NCI-H187 (cell line): ENCODE measurements at places on chromosomes 16 and 17.

GRCh38 chr17:20241855-20242254 is 225.5 kb downstream of the LGALS9B start:
- no peak for DNase-seq

GRCh38 chr17:39443326-39443725 is 7.7 kb downstream of the MED1 start:
- no peak for DNase-seq

GRCh38 chr17:61349350-61349749 is 50.3 kb upstream of the TBX2 start:
- DNase-seq: no peak

DNA sequence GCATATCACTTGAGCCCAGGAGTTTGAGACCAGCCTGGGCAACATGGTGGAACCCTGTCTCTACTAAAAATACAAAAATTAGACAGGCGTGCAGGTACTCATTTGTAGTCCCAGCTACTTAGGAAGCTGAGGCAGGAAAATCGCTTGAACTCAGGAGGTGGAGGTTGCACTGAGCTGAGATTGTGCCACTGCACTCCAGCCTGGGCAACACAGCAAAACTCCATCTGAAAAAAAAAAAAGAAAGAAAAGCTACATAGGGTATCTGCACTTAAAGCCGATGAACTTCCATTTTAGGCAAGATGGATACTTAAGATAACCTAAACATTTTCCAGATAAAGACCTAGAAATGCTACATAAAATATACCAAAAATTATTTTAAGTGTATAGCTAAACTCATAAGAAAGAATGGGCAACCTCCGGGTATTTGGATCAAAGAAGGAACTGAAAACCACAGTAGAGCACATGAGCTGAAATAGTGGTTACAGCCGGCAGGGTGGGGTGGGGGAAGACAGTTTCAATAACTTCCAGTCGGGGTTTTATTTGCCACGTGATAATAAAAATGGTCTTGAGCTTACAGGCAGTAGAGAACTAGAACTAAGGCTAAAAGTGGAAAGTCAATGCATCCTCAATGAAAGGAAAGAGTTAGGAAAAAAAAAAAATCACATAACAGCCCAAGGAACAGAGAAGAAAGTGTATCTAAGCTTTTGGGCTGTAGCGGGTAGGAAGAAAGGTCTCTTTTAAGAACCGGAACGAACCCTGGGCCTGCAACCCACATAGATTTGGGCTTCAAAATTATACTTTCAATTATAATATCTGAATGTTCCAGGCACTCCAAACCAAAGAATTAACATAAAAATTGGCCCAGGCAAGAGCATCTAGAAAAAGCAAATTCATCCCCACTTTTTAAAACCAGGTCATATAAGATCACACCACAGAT is 53.1 kb downstream of the CFDP1 start:
- DNase-seq: no peak

DNA sequence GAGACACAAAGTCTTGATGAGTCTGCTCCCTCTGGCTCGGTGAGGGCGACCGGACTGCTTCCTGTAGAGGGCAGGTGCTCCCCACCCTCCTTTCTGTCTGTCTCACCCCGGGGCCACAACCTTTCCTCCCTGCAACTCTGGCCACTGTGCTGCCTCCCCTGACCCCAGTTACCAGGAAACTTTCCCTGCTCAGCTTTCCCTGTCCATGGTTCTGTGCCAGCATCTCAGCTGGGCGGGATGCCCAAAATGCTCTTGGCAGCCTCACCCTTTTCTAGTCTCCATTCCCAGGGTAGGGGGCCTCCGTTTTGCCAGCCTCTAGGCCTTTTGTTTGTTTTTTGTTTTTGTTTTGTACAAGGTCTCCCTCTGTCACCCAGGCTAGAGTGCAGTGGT is 1.4 kb downstream of the PLD2 start:
- no peak for DNase-seq

DNA sequence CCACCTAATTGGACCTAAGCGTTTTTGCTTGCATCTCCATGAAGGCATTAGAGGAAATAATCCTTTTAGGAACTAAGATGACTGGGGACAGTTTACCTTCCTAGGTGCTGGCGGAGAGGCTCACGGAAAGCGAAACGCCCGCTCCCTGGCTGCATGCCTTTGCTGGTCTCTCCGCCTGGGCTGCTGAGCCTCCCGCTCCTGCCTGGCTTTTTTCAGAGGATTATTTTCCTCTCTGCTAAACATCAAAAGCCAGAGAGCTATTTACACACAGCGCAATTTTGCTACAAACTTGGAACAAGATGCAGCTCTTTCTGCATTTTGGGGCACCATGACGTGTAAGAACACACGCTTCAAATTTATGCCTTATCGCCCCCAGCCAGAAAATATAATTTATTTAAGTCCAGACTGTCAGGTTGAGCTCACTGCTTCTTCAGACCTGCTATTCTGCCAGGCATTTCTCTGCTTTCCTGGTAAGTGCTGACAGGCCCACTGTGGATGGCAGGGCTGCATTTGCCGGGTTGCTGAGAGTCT is 124.4 kb downstream of the SPACA3 start:
- DNase-seq: no peak

DNA sequence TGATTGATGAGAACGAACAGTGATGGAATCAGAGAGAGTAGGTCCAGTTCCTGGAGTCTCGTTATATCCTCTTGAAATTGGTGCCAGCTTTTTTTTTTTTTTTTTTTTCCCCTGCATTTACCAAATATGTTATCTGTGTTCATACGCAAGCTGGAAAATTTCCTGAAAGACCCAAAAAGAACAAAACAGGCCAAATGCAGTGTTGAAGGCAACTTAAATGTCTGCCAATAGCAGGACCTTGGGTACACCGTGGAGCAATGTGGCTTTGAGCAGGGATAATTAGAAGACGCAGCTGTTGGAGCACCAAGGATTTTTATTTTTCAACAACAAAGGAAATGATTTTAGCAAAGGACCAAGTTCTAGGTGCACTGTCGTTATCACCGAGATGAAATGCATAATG is 105.0 kb downstream of the ABCC6 start:
- no peak for DNase-seq

DNA sequence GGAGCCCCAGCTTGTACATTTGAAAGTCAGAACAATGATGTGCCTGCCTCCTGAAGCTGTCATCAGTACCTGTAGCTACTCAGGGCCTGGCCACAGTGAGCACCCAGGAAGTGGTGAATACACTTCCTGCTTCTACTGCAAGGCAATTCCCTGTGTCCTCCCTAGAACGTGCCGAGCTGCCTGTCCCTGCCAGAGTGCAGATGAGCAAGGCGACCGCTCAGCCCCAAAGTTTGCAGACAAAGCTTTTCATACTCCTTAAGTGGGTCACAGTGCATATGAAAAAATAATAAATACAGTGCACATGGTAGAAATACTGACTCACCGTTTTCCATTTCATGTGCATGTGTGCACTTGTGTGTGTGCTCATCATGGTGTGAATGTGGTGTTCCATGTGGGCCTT is 77.3 kb downstream of the MPRIP start:
- DNase-seq: no peak

GRCh38 chr17:18108401-18109312 is at the start of gene MYO15A:
MYO15A (plus strand) TSS chr17:18108756; CDS start chr17:18118801, 10,045 bp downstream.
- no peak for DNase-seq

- DNase-seq: no peak
These were observed 9.8 kb downstream of the MILR1 start for GRCh38 chr17:64458756-64459155.
